ENCODE measurements at places on chromosomes 2 and 18.

- H3K36me3 ChIP-seq: no peaks in the 10 kb centered on the region
- peak overlapping the region; percentile 41 for H3K27ac ChIP-seq
- no peaks in the 10 kb centered on the region for H3K27me3 ChIP-seq
- H3K4me3 ChIP-seq: peak overlapping the region; percentile 73
Measured at GRCh38 chr2:95158891-95159619, 593 bp downstream of the ZNF514 start.

GRCh38 chr18:77069931-77070330 lies 62.7 kb downstream of the MBP start:
- H3K4me1 ChIP-seq: peaks cover 61% of the 10 kb centered on the region
- H3K27ac ChIP-seq: peak overlapping the region; percentile 97
- no peak overlapping the region for H3K4me3 ChIP-seq
- no peaks in the 10 kb centered on the region for H3K27me3 ChIP-seq
- DNase-seq: peak; percentile 27

DNA sequence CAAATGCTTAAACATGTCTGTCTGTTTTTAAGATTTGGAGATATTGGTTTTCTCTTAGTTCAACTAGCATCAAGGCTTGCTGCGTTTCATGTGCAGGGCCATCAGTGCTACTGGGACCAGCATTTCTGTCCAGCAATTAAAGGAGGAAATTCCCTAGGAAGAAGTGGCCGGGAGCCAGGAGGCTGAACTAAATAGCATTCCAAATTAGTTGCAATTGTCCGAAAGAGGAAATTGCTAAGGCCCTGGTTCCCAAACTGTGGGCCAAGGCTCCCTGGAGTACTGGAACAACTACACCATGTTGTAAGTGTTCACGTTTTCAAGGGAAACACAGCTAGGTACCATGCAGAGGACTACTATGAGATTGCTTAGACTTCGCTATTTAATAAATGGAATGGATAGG lies 257.9 kb downstream of the PTPRM start:
- H3K27ac ChIP-seq: no peak overlapping the region
- no peak for DNase-seq
- no peaks in the 10 kb centered on the region for H3K4me1 ChIP-seq
- H3K27me3 ChIP-seq: no peaks in the 10 kb centered on the region
- H3K4me3 ChIP-seq: no peak overlapping the region

DNA sequence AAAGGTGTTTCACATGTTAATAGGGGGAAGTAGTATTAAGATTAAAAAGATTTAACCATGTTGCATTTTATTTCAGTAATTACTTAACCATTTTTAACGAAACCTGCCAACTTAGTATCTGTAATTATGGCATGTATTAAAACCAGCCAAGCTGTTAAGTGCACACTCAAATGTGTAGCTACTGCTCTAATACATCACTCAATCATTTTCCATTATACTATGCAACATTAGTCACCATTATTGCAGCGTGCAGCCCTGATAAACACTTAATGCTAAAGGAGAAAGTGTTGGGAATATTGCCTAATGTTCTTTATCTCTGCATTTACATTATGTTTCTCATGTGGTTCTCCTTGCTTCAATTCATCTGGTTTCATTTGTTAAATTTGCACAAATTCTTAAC lies 745.9 kb upstream of the FAM98A start:
- no peak overlapping the region for H3K4me3 ChIP-seq
- no peaks in the 10 kb centered on the region for H3K27me3 ChIP-seq
- no peaks in the 10 kb centered on the region for H3K36me3 ChIP-seq
- no peaks in the 10 kb centered on the region for H3K4me1 ChIP-seq
- H3K27ac ChIP-seq: no peak overlapping the region

DNA sequence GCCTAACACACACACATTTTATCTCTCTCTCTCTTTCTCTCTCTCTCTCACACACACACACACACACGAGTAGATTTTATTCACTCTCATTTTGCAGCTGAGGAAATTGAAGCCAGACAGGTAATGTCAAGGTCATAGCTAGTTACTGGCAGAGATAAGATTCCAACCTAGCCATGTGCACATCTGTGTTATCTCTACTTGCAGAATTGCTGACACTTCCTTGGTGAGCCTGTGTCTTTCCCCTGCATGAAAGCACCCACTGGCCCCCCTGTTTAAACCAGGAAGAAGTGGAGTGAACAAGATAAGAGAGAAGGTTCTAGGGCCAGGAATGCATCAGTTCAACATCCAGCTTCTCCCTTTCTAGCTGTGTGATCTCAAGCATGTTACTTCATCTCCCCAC lies 423.7 kb downstream of the TXNL1 start:
- no peaks in the 10 kb centered on the region for H3K27me3 ChIP-seq
- DNase-seq: no peak
- H3K36me3 ChIP-seq: no peaks in the 10 kb centered on the region

DNA sequence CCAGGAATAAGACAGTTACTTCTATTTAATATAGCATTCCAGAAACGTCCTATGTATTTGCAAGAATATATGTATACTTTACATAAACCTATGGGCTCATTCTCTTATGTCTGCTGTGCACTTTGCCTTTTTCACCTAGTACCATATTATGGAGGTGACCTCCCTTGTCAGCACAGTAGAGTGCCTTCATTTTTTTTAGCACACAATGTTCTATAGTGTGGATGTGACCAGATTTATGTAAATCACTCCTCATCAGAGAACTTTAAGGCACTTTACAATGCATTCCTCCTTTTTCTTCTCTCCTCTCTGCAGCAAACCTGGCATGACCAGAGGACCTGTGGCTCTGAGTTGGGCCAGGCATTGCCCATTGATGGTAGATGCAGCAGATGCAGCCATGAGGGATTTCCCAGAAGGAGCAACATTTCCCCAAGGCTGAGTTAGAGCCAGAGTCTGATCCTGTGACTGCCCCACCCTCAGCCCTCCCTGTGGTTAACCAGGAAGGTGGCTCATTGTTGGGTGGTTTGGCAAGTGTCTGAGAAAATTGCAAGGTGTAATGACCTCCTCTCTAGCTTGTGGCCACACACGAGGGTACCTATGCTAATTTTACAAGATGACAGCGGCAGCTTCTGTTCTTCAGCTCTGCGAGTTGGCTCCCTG lies 76.5 kb upstream of the DLX2 start:
- no peak for DNase-seq
- H3K4me3 ChIP-seq: no peak overlapping the region
- no peaks in the 10 kb centered on the region for H3K36me3 ChIP-seq
- no peaks in the 10 kb centered on the region for H3K4me1 ChIP-seq

GRCh38 chr2:3107567-3107966 lies 270.1 kb downstream of the EIPR1 start:
- no peak overlapping the region for H3K4me3 ChIP-seq
- no peak for DNase-seq
- H3K27ac ChIP-seq: no peak overlapping the region
- H3K4me1 ChIP-seq: peaks cover 9% of the 10 kb centered on the region
- no peaks in the 10 kb centered on the region for H3K36me3 ChIP-seq

- no peaks in the 10 kb centered on the region for H3K27me3 ChIP-seq
- H3K4me1 ChIP-seq: peaks cover 29% of the 10 kb centered on the region
- H3K36me3 ChIP-seq: no peaks in the 10 kb centered on the region
Measured at GRCh38 chr2:119352357-119352756, 14.3 kb downstream of the C2orf76 start.

DNA sequence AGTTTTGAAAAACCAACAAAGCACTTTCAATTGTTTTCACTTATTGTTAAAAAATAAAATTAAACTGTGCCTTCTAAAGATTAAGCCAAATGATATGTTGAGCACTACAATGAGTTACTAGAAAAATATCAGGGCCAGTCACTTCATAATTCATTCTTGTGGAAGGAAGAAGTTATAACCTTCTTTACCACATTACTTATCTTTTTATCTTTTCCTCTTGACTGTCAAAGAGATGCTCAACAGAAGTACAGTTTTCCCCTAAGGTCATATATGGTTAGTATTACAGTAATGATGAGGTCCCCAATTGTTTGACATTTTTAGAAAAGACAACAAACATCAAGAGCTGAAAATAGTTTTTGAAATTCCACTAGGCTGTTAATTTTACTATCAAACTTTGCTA lies 9.4 kb downstream of the PELI1 start:
- no peak overlapping the region for H3K27ac ChIP-seq
- H3K36me3 ChIP-seq: peaks cover 6% of the 10 kb centered on the region
- H3K4me3 ChIP-seq: no peak overlapping the region
- DNase-seq: no peak
- peaks cover 22% of the 10 kb centered on the region for H3K4me1 ChIP-seq

DNA sequence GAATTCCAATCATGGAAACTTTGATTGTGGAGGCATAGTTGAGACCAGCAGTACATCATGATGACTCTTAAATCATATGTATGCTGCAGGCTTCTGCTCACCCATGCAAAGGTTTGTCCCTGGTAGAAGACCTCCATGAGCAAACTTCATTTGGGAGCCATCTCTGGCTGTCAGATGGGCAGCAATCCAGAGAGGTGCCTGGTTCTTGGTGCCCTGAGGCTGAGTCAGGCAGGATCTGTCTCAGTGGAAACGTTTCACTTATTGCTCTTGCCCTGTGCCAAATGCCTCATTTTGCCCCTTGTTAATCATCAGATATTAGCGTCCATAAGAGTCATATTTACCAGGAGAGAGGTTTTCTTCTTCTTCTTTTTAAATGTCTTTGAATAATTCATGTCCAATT lies 151.5 kb upstream of the CELF4 start:
- H3K4me3 ChIP-seq: no peak overlapping the region
- no peaks in the 10 kb centered on the region for H3K36me3 ChIP-seq
- no peak overlapping the region for H3K27ac ChIP-seq
- no peak for DNase-seq

DNA sequence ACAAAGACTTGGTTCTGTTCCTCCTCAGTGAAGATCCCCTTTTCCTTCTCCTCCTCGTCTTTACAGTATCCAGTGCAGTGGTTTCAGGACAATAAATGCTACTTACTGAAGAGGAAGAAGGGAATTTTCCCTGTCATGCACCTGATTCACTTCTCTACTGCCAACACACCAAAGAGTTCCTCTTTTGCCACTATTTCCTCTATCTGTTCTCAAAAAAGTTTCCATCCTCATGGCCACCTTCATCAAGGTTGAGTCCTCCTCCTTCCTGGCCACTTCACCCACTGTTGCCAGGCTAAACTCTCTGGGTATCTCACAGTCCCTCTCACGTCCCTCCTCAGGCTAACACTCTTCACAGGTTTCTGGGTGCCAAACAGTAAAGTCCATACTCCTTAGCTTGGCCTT lies 41.7 kb downstream of the PLEKHM3 start:
- H3K27ac ChIP-seq: peak overlapping the region; percentile 56
- H3K4me1 ChIP-seq: peaks cover 37% of the 10 kb centered on the region
- DNase-seq: peak; percentile 76

- no peaks in the 10 kb centered on the region for H3K36me3 ChIP-seq
- H3K27me3 ChIP-seq: no peaks in the 10 kb centered on the region
- no peaks in the 10 kb centered on the region for H3K4me1 ChIP-seq
Measured at GRCh38 chr2:16151281-16151570, 210.9 kb downstream of the MYCN start.

GRCh38 chr2:205161156-205161839 lies 521.0 kb upstream of the NRP2 start:
- H3K4me3 ChIP-seq: no peak overlapping the region
- H3K27ac ChIP-seq: no peak overlapping the region
- no peaks in the 10 kb centered on the region for H3K36me3 ChIP-seq
- H3K27me3 ChIP-seq: no peaks in the 10 kb centered on the region
- H3K4me1 ChIP-seq: no peaks in the 10 kb centered on the region

DNA sequence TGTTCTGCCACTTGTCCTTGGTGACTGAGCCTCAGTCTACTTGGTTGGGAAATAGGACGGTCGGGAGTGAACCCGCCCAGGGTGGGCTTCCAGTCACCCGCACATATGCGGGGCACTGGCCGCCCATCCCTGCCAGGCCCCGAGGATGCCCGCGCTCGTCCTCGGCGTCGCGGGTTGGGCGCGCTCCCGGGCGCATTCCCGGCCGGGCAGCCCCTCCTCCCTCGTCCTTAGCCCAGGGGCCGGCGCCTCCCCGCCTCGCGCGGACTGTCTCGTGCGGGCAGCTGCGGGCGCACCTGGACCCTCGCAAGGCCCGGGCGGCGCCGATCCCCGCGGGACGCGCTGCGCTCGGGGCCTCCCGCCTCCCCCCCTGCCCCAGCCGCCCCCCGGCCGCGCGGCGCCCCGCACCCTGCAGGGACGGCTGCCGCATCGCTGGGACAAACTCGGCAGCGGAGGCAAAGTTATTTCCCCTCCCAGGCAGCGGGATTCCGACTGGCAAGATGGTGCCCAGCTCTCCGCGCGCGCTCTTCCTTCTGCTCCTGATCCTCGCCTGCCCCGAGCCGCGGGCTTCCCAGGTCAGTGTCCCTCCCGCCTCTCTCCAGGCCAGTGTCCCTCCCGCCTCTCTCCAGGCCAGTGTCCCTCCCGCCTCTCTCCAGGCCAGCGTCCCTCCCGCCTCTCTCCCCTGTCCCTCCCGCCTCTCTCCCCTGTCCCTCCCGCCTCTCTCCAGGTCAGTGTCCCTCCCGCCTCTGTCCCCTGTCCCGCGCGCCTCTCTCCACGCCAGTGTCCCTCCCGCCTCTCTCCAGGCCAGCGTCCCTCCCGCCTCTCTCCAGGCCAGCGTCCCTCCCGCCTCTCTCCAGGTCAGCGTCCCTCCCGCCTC lies at the start of gene FBLN7:
Gene FBLN7, plus strand, starts transcription at position 227 of the 874 bp plus-strand sequence. Its CDS starts 271 bp downstream, at position 498.
- H3K27me3 ChIP-seq: no peaks in the 10 kb centered on the region
- no peak for DNase-seq
- H3K27ac ChIP-seq: no peak within 1 kb of the TSS

DNA sequence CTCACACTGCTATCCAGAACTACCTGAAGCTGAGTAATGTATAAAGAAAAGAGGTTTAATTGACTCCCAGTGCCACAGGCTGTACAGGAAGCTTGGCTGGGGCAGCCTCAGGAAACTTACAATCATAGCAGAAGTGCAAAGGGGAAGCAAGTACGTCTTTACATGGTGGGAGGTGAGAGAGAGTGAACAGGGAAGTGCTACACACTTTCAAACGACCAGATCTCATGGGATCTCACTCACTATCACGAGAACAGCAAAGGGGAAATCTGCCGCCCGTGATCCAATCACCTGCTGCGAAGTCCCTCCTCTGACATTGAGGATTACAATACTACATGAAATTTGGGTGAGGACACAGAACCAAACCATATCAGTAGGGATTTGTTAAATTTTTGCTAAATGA lies 150.4 kb upstream of the NXPH2 start:
- DNase-seq: no peak
- no peaks in the 10 kb centered on the region for H3K27me3 ChIP-seq
- no peaks in the 10 kb centered on the region for H3K36me3 ChIP-seq
- H3K4me1 ChIP-seq: no peaks in the 10 kb centered on the region
- H3K27ac ChIP-seq: no peak overlapping the region

DNA sequence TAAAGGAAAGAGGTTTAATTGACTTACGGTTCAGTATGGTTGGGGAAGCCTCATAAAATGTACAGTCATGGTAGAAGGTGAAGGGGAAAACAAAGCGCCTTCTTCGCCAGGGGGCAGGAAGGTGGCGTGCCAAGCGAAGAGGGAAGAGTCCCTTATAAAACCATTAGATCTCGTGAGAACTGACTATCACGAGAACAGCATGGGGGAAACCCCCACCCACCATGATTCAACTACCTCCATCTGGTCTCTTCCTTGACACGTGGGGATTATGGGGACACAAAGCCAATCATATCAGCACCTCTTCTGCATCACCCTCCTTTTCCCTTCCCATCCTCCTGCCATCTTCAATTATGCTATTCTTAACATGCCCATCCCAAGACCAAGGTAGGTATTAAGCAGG lies 29.9 kb upstream of the TANK start:
- no peak overlapping the region for H3K27ac ChIP-seq
- DNase-seq: no peak
- no peaks in the 10 kb centered on the region for H3K27me3 ChIP-seq
- H3K4me1 ChIP-seq: peaks cover 7% of the 10 kb centered on the region

All from B cell (primary cell).